ENCODE measurements at places on chromosomes 11 and 22.

- no peak for DNase-seq
These were observed 133.3 kb downstream of the ATXN10 start for GRCh38 chr22:45804986-45805325.

GRCh38 chr11:35390737-35391682 lies 28.3 kb downstream of the SLC1A2 start:
- DNase-seq = peak; percentile 79

GRCh38 chr22:32327066-32327465 lies 30.6 kb upstream of the RFPL3 start:
- DNase-seq = no peak

GRCh38 chr11:45901626-45902025 lies 5.4 kb downstream of the FREY1 start:
- DNase-seq = no peak

GRCh38 chr11:64624883-64625481 lies 34.0 kb downstream of the SLC22A12 start:
- DNase-seq = no peak

DNA sequence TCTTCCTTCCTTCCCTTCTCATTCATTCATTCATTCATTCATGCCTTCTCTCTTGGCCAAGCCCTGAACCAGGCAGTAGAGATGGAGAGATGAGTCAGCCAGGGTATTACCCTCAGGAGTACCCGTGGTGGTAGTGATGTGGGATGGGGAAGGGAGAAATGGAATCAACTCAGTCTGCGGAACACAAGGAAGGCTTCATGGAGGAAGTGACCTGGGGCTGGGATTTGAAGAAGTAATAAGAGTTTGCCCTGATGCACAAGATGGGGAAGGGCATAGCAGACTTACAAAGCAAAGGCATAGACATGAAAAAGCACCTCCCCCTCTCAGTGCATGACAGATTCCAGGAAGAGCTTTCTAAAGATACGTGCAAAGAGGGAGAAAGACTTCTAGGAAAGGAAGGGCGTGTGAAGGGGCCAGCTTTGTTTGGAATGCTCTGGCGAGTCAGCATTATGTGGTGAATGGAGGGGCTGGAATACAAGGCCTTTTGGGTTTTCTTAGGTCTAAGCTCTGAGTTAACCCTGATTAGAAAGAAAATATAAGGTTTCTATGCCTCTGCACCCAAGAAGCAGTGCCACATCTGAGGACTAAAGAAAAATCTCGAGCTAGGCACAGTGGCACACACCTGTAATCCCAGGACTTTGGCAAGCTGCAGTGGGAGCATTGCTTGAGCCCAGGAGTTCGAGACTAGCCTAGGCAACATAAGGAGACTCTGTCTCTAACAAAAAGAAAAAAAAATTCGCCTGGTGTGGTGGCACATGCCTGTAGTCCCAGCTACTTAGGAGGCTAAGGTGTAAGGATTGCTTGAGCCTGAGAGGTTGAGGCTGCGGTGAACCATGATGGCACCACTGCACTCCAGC lies 36.4 kb upstream of the ACER3 start:
- DNase-seq = no peak

DNA sequence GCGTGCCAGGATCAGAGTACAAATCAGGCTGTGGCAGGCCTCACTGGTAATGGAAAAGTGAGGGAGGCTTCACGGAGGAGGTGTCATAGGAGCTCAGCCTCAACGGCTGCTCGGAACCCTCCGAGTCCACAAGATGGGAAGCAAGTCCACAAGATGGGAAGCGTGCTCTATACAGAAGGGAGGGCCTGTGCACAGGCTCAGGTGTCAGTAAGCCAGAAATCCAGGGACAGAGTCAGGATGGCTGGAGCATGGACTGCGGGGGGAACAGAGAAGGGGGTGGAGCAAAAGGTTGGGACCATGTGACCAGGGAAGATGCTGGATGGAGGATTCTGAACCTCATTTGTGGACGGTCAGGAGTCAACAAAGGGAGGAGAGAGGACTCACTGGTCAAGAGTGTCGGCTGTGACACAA lies 3.4 kb upstream of the DPP3 start:
- no peak for DNase-seq

DNA sequence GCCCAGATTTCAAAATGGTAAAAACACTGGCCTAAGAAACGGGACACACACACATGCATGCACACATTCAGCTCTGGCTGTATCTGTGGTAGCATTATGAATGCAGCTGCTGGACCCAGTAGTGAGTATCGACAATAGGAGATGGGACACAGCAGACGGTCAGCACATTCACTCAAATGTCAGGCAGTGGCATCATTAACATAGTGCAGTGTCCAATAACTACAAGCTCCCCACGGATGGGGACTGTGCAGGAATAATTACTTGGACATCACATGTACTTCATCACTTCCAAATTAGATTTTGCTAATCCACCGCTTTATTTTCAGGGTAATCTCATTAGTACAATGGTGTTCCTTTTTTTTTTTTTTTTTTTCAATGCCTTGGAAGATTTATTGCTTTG lies 109.5 kb downstream of the FANCF start:
- DNase-seq = no peak

DNA sequence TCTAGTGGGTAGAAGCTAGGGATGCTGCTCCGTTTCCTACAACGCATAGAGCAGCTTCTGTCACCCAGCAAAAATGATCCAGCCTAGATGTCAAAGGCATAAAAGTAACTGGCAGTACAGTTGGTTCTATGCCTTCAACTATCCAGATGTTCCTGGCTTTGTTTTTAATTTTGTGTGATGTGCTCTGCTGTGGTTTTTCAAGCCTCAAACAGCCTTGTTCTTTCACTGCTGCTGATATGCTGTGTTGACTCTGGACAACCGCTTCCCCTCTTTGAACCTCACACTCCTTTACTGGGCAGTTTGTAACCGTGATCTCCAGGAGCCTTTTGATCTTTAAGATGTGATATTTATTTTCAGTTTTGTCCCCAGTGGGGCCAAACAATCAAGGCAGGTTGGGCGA lies 116.4 kb downstream of the SEZ6L start:
- no peak for DNase-seq

DNA sequence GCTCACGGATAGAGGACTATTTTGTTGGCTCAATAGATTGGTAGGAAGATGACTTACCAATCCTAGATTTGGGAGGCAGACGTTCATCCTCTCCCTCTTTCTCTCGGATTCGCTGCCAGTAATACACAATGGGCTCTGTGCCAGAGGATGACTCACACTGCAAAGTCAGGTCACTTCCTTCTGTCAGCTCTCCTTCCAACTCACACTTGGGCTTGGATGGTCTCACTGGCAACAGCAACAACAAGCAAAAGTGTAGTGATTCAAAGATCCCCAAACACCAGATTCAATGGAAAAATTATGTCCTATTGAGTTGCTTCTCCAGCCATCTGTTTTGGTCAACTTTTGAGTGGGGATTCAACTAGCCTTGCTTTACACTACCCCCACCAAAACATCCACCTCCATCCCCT lies 21.7 kb upstream of the HSPA8 start:
- DNase-seq = no peak

DNA sequence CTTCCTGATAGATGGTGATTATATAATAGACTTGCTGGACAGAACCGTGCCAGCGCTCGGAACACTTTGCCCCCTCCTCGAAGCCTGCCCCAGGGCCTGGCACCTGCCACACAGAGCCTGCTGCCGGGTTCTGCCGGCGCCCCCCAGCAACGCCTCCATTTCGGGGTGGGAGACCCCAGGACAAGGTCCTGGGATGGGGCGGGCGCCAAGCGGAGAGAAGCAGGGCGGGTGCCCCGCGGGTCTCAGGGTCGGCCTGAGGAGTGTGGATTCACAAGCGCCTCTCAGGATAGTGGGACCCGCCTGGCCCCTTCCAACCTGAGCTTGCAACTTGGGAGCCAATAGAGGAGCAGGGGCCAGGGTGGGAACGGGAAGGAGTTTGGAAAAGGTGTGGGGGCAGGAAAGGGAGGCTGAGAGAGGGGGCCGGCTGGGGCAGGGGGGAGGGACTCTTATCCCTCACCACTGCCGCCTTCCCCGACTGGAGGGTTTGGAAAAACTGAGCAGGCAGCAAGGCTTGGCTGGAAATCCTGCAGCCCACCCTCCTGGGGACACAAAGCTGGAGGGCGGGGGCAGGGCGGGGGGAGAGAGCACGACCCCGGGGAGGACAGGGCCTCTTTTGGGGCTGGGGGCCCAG lies 3.3 kb upstream of the BCL9L start:
- no peak for DNase-seq
